ENCODE measurements at places on chromosomes 1 and 21.

- no peak for DNase-seq
Observed at GRCh38 chr1:244361764-244362473, 89.8 kb downstream of the ADSS2 start.

DNA sequence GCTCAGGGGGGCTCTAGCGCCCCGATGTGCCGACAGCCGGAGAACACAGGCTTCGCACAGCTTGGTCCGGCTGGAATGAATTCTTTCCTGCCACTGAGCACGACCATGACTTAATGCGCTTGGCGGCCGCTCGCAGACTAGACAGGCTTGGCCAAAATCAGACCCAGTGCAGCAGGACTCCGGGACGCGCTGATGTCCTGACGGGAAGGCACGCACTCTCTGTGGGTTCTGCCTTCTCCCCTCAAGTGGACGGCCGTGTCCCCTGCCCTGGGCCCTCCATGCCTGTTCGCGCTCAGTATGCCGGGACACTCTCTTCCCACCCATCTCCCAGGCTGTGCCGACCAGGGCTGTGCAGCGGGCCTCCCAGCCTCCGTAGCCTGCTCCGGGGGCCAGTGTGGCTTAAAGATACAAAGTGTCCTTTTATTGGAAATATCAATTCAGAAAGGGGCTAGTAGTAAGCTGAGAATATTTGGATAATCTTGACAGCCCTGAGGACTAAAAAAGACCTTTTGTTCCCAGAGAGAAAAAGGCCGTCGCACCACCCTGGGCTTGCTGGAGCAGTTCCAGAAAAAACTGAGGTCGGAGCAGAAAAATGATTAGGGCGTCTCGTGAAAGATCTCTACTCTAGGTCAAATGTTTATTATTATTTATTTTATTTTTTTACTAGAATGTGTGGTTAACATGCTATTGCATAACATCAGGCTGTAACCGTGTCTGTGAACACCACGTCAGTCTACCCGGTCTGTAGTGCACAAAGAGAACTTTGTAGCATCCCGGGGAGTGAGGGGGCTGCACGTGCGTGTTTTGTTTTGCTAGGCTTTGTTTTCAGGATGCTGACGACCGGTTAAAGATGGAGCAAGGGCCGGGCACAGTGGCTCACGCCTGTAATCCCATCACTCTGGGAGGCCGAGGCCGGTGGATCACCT lies 88.1 kb upstream of the ARHGEF16 start:
- no peak for DNase-seq

DNA sequence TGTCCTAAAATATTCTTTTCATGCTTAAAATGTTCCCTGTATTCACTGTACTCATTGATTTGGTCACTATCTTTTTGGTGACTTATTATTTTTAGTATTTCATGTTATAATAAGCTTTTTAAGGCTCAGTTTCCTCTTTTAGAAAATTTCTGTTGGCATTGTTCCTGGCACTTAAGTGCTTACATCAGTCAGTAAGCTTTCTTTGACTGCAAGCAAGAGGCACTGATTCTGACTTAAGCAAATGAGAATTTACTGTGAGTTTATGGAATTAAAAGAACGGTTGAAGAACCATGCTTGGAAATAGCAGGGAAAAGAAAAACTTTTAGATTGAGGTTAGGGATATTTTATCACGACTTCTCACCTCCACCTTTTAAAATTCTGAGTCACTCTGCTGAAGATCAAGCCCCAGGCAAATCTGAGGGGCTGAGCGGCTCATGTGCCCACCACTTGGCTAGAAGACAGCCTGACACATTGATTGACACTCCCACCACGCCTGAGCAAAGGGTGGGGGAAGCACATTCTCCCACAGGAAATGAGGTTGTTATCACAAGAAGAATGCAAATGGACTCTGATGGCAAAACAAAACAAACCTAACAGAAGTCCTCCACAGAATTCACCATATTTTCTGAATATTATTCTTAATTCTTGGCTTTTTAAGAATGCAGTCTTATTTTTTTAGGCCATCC lies 102.8 kb downstream of the KCTD3 start:
- DNase-seq = no peak

- DNase-seq = no peak
Observed at GRCh38 chr21:24824209-24824608, 783.1 kb downstream of the MRPL39 start.

GRCh38 chr1:181135815-181136737 lies 47.6 kb downstream of the IER5 start:
- DNase-seq = no peak

DNA sequence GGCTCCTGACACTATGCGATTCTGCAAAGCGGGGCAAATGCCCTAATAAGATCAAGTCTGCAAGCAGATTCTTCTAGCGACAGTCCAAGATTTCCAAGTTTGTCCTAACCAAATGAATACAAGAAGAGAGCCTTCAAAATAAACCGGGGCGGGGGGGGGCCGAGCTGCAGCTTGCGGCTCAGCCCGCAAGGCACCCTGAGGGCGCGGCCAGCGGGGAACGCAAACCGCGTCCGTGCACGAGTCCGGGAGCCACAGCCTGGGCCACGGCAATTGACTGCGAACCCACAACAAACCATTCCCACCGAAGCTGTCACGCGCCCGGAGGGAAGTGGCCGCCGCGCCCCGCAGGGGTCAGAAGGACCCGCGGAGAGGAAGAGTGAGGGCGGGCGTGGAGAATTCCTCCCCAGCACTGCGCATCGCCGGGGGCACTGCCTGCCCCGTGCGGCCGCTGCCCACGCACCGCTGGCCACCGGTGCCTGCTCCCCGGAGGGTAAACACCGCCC lies 687 bp downstream of the TGFBR3 start:
- no peak for DNase-seq

Data from activated T-helper 1 cell treated with Interleukin-2 at 50 U/mL for 16 hours (primary cell).